HT1080 (cell line): ENCODE measurements at places on chromosomes 2 and 18.

GRCh38 chr18:55968550-55968949, 380.6 kb upstream of the TCF4 start:
- DNase-seq = peak; percentile 74

GRCh38 chr2:153373510-153374279, 104.9 kb downstream of the RPRM start:
- no peak for DNase-seq

- no peak for DNase-seq
Observed at GRCh38 chr2:86416146-86416545, 25.0 kb upstream of the KDM3A start.

DNA sequence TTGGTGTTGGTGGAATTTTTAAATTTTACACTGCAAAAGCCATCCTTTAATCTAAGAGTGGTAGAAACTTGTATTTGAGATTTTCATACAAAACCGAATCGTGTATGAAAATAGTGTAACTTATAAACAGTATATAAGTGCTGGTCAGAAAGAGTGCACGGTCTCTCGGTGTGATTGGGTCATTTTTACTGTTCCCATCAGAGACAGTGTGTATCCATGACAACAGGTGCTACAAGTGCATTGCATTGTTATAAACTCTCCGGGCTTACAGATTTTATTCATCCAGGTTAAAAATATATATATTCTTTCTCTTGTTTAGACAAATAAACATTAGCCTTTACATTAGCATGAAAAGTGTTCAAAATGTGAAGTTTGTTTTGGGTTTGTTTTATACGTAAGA, 721.9 kb downstream of the METTL4 start:
- no peak for DNase-seq

GRCh38 chr2:215660687-215661086, 224.8 kb upstream of the FN1 start:
- DNase-seq = peak; percentile 49

GRCh38 chr2:203623096-203623495, 83.3 kb upstream of the CD28 start:
- DNase-seq = peak; percentile 90

GRCh38 chr2:129812071-129812470, 167.4 kb upstream of the RAB6C start:
- DNase-seq = peak; percentile 48

GRCh38 chr2:236828820-236829219, 256.9 kb upstream of the COPS8 start:
- DNase-seq = no peak

- DNase-seq = no peak
Observed at GRCh38 chr2:16862471-16862870, 196.8 kb upstream of the CYRIA start.

DNA sequence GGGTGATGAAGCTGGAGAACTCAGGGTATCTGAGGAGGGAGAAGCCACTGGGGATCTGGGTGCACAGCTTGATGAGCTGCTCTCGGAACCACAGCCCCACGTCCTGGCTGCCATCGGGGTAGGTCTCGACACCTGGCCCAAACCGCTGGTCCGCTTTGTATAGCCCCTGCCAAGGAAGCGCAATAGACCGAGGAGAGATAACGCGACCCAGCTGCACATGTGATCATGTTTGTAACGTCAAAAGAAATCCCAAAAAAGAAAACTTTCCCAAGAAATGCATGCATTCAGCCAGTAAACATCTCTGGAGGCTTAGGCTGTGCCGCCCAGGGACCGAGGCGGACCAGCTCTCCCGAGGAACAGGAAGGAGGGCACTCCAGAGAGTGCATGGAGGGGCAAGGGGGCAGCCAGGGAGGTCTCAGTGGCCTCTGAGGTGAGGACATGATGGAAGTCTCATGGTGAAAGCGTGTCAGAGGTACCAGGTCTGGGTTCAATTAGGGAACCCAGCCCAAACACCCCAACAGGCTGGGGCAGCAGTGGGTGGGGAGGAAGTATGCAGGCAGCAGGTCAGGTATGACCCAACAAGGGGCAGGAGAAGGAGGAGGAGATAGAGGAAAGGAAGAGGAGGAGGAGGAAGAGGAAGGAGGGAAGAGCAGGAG, 28.3 kb downstream of the ANKMY1 start:
- DNase-seq = no peak

- no peak for DNase-seq
Observed at GRCh38 chr18:23542461-23542860, 39.1 kb downstream of the RMC1 start.

GRCh38 chr2:153287109-153287801, 191.3 kb downstream of the RPRM start:
- no peak for DNase-seq

- DNase-seq = peak; percentile 99
Observed at GRCh38 chr2:20185176-20186022, 39.5 kb downstream of the SDC1 start.

GRCh38 chr2:142323206-142323605, 192.4 kb upstream of the LRP1B start:
- DNase-seq = no peak

GRCh38 chr2:241459520-241459919, 48.9 kb downstream of the STK25 start:
- no peak for DNase-seq

GRCh38 chr2:43727634-43728014, 46.2 kb upstream of the DYNC2LI1 start:
- no peak for DNase-seq

- DNase-seq = no peak
Observed at GRCh38 chr2:220064111-220065030, 436.9 kb downstream of the SLC4A3 start.

- no peak for DNase-seq
Observed at GRCh38 chr18:78728784-78729467, 250.7 kb upstream of the SALL3 start.

GRCh38 chr18:22408059-22408458, 9.7 kb downstream of the CTAGE1 start:
- DNase-seq = no peak

GRCh38 chr2:60252581-60253150, 300.8 kb downstream of the BCL11A start:
- DNase-seq = no peak

DNA sequence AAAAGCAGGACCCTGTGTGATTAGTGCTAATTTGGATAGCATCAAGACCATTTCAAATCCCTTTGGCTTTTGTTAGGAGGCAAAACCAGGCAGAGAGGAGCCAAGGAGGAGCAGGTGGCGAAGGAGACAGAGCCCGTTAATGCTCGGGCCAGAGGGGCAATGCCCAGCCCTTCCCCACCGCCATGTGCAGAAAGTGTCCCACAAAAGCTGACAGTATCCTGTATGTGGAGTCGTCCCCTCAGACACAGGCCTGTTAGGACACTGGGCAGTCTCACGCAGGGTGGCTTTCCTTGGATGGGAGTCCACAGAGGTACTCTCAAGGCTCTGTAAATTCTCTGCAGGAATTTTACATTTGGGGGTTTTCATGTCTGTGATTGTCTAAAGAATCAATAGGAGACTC, 44.8 kb upstream of the TFCP2L1 start:
- no peak for DNase-seq

DNA sequence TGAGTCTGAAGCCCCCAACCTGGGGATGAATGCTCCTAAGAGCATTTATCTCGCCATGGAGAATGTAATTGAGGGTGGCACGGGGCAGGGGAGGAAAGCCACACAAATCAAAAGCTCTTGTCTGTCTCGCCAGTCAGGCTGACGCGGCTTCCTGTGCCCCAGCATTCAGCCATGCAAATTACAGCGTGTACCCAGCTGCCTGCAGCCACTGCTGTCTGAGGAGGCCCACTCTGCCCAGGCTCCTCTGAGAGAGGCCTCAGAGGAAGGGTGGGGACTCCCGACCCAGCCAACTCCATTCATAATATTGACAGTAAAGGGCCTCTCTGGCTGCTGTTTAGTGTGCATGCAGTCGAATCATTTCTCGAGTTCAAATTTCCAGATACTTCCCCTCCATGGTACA, 22.0 kb downstream of the SMAD7 start:
- peak; percentile 80 for DNase-seq

- DNase-seq = no peak
Observed at GRCh38 chr2:239118675-239119211, 270.9 kb downstream of the TWIST2 start.
